ENCODE measurements at places on chromosomes 3 and 15.

DNA sequence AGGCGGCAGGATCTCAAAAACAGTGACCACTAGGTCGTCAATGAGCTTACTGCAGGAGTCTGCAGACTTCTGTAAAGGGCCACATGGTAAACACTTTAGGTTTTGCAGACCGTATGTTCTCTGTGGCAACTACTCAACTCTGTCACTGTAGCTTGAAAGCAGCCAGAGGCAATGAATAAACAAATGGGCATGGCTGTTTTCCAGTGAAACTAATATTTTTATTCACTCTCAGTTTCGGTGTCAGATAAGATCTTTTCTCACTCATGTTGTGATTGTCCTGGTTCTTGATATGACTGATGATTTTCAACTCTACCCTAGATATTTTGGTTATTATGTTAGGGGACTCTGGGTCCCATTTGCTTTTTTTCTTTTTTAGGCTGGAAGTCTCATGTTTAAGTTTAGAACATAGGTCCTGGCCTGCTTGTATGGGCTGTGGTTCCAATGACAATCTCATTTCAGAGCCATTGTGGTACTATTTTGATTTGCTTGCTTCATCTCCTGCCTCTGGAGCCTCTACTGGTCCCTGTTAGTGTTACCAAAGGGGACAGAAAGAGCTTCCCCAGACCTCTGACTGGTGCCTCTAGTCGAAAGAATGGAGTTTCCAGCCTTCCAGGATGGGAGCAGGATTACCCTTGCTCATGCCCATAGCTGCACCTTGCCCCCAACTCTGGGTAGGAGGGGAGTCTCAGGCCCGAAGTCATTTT, 222.0 kb downstream of the STT3B start:
- no peak for DNase-seq

DNA sequence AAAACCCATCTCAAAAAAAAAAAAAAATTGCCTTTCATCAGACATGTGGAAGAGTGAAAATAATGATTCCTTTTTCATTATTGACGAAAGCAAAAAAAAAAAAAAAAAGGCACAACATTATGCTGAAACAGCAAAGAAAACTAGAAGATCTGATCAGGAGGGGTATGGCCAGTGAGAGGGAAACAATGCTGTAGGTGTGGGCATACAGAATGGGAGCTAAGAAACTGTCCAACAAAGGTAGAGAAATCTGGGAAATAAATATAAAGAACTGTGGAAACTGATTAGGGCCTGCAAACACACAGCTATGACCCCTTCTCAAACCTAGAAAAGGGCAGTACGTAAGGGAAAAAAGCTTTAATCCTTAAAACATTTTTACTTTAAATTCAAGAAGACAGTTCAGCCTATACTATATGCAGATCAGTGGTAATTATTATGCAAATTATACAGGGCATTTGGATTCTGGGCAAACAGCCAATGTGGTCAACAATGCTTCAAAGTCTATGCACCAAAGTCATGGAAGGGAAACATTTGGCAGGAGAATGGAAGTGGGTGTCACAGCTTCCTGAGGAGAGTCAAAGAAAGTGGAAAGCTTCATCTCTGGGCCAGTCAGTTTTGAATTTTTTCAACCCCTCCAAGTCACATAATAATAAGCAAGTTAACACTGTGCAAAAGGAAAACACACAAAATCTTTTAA, 68.3 kb upstream of the SLC12A8 start:
- no peak for DNase-seq

GRCh38 chr3:105354429-105354828, 12.3 kb upstream of the ALCAM start:
- no peak for DNase-seq

- no peak for DNase-seq
Measured at GRCh38 chr3:76624164-76624563, 415.7 kb upstream of the ROBO2 start.
